ENCODE measurements at places on chromosomes 5 and 9.

DNA sequence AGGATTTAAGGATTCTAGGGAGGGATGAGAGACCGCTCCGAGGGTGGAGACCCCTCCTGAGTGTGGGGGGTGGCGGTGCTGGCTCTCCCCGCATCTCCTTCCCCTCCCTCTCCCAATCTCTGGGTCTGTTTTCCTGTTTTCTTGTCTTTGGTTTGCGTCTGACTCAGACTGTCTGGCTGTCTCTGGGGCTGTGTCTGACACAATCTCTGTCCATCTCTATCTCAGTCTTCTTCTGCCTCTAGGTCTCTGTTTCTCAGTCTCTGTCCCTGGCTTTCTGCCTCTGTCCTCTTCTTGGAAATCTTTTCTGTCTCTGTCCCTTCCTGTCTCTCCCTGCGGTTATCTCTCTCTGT lies 196 bp upstream of the GRM6 start:
- no peak for DNase-seq

DNA sequence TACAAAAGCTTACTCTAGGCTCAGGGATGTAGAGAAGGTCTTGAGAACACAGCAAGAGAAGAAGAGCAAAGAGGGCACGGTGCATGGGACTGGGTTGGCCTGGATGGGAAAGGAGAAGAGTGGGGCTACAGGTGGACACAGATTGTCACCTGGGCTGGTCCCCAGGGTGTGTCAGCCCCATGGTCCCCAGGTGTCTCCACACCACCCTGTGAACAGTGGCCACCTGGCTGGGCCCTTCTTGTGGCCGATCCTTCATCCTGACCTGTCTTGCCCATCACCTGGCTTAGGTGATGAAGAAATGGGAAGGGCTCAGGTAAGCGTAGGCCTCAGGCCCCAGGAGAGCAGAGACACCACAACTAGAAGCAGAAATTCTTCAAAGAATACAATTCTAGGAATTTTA lies 188.9 kb downstream of the TENT4A start:
- no peak for DNase-seq

- DNase-seq: no peak
Measured at GRCh38 chr5:67154556-67155206, 41.9 kb downstream of the CD180 start.

GRCh38 chr5:140130949-140131733 lies 5.4 kb downstream of the IGIP start:
- no peak for DNase-seq

DNA sequence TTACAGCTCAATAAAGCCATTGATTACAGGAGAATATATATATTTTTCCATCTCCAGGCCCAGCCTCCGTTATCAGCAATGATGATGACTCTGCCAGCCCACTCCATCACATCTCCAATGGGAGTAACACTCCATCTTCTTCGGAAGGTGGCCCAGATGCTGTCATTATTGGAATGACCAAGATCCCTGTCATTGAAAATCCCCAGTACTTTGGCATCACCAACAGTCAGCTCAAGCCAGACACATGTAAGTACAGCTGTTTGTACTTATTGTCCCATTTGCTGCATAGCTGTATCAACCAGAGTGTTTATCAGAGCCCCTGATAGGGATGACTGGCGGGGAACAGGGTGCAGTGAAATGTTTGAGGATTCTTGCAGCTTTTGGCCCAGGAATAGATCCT lies 197.7 kb downstream of the NTRK2 start:
- DNase-seq: no peak

DNA sequence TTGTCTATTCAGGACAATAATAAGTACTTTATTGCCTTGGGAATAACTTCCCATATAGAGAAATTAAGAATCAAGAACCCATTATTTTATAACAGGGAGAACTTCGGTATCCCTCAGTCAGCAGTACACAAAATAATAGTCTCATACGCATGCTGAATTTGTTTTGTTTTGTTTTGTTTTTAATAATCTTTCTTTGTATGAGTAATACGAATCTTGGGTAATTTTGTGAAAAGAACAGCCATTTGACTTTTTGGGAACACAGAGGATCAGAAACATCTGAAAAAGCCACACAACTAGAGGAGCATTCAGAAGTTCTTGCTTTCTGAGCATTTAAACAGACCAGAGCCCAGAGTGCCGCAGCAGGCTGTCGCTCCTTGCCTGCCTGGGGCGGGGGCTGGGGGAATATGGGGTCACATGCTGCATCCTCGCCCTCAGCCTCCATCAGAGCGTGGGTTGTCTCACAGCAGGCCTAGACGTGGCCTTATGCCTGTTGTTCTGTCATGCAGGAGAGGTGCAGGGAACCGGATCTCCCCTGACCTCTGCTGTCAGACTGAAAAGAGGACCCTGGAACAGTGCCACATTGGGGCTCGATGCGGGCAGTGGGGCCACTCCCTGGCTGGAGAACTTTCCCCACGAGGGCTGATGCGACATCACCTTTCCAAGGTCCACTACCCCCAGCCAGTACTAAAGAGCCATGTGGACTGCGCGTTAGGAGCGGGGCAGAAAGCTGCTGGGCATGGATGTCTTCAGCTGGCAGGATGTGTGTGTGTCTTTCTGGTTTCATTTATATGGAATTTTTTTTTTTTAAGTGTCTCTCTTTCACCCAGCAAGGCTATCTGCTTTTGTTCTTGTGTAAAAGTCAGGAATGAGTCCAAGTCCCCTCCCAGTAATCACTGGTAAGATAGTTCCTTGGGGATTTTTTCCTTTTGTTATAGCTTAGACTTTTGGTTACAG lies 133.4 kb upstream of the OTULINL start:
- DNase-seq: no peak
